ENCODE measurements at places on chromosomes 4 and X.

- DNase-seq: no peak
Observed at GRCh38 chr4:81599742-81600380, 128.2 kb upstream of the RASGEF1B start.

DNA sequence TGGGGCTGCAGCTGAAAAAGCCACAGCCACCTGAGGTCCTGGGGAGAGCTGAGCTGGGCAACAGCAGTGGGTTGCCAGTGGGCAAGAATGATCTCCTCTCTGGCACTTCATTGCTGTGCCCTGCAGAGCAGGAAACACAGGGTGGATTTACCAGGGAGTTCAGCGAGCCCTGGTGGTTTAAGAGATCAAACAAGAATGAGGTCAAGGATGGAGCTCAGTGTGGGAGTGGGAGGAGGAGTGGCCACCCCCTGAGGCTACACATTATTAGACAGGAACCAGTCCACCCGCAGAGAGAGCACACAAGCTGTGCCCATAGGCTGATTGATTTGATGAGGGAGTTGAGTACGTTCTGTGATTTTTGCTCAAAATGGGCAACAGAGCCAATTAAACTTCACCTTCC lies 47.3 kb downstream of the FRMPD3 start:
- no peak for DNase-seq

DNA sequence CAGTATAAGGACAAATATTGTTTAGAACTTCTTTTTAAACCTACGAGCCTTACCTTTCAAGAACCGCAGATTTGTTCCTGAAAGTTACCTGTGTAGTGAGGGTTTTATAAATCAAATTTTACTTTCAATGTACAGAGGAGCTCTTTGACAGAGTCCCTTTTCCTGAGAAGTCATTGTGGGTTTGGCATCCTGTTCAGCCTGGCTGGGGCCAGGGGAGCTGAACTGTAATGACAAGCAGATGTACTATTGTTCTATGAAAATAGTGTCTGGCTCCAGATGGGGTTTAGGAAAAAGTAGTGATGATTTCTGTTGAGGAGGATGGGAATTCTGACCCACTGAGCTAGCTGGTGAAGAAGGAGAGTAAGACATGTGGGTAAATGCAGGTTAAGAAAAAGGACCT lies 196.2 kb upstream of the PGRMC2 start:
- no peak for DNase-seq

DNA sequence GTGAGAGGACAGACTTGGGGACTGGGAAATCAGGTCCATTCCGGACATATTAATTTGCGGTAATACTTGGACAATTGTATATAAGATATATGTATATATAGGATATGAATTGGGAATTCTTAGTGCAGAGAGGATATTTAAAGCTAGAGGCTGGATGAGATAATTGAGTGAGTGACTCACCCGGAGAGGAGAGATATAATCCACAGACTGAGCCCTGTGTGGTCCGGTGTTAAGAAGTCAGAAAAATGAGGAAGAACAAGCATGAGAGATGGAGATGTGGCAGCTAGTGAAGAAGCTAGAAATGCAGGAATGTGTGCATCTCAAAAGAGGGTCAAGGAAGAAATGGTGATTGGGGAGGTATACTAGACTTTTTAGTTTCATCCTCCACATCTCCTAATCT lies 336.2 kb downstream of the SLC7A11 start:
- DNase-seq: no peak

DNA sequence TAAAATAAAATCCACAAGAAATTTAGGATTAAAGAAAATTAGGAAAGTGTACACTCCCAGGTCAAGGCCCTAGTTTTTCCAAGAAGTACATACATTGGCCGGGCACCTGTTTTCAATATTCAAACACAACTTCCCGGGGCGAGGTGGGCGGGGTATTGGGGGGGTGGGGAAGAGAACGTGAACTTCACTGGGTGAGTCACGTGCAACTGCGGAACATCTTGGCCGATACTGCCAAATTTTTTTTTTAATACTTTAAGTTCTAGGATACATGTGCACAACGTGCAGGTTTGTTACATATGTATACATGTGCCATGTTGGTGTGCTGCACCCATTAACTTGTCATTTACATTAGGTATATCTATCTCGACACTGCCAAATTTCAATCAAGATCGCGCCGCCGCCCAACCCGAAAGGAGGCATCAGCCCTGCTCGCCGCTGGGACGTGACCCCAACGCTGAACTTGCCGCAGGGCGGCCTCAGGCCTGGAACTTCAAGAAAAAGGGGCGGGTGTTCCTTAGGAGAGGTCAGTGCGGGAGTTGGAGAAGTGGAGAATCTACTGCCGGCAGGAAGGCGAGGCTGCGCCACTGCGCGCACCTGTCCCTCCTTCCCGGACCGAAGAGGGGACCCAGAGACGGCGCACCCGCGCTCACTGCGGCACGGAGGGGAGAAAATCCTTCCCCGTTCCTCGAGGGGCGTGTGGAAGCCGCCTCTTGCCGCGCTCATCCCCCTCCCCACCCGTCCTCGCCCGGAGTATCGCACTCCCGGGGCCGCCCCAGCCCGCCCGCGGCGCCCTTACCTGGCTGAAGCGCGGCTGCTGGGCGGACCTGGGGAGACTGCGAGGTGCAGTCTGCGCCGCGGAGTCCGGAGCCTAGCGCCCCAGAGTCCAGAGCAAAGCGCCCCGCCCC lies at the start of gene TEC:
TEC (minus strand) TSS at position 883 of the 905 bp plus-strand sequence. CDS start 41,224 bp downstream, outside the sequence.
- no peak for DNase-seq

DNA sequence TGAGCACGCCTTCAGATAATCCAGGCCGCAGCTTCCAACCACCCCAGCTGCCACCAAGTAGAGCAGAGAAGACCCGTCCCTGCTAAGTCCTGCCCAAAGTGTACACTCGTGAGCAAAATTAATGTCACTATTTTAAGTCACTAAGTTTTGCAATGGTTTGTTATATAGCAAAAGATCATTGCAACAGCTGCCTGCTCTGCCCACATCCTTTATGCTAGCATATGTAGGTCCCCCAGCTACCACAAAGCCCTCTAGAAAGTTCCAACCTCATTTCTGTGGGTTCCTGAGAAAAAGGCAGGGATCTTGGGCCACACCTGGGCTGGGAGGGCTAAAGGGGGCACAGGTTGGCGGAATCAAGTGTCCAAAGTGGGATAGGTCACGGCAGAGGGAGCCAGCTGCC lies 346.9 kb downstream of the BCOR start:
- no peak for DNase-seq

GRCh38 chr4:138230048-138230447 lies 12.1 kb downstream of the SLC7A11 start:
- no peak for DNase-seq

- DNase-seq: no peak
Observed at GRCh38 chrX:79182616-79183015, 38.1 kb downstream of the GPR174 start.

GRCh38 chr4:149050840-149051239 lies 608.6 kb upstream of the NR3C2 start:
- DNase-seq: no peak

DNA sequence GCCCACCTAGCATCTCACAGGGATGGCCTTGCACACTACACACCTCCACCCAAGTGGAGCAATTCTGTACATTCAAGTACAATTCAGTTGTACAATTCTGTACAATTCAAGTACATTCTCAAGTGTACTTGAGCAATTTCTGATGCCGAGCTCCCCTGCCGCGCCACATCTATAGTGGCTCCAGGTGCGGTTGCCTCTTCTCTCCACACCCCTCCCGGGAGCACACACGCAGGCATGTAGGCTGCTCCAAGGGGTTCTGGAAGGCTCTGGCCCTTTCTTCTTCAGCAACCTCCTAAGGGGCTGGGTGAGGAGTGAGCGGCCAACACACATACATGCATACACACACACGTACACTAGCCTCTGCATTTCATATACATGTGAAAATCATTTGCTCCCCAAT lies 18.9 kb upstream of the DUSP9 start:
- no peak for DNase-seq

DNA sequence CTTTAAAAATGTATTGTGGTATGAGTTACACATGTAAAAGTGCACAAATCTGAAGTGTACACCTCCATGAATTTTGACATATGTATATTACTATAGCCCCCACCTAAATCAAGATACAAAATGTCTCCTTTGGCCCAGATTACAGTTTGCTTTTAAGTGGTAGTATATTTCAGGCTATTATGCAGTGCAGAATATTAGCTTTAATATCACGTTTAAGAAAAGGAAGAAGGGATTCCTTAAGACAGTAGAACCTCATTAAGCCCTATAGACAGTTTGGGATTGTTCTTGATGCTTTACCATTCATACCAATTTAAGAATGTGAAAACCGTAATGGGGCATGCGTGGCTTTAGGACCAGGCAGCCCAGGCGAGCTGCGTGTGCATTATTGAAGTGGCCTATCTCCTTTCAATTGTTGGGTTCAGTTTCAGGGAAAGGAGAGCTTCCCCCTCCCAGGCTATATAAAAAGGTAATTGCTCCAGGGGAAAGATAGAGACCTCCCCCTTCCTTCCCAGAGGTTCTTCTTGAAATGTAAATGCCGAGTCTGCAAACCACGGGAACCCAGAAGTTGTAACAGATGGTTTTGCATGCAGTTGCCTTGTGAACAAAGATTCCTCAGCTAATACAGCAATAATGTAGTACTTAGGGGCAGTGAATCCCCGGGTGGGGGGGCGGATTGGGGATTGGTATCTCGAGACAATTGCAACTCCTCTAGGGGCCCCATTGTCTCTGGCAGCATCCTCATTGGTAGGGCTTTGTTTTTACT lies 106.1 kb downstream of the UCHL1 start:
- no peak for DNase-seq

DNA sequence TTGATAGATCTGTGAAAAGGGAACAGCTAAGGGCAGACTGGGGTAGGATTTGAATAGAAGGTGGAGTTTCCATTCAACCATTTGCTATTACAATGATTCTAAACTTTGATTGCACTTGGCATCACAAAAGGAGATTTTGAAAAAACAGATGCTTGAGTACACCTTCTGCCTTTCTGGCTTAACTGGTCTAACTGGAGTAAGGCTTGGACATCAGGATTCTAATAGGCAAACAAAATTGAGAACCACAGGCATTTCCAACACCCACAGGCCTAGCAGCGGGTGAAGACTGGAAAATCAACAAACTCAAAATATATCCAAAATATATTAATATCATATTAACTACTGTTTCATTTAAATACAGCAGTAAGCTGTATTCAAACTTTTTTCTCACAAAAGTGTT lies 1.9 kb upstream of the VEGFC start:
- no peak for DNase-seq

GRCh38 chr4:77025643-77026321 lies 50.0 kb downstream of the CCNI start:
- DNase-seq: no peak

DNA sequence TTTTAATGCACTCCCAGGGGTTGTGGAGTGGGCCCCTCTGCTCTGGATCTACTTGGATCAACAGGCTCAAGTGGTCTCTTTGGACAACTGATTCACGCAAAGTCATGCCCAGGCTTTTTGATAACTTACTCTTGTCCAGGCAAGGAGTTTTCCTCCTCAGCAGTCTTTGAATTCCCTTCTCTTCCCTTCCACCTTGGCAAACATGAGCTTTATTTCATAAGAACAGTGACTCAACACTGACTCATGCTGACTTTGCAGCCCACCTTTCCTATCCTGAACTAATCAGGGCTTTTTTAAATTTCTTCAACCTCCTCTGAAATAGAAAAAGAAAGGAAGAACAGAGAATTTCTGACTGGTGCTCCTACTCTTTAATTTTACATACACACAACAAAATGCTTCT lies 132.1 kb upstream of the LDB2 start:
- no peak for DNase-seq

DNA sequence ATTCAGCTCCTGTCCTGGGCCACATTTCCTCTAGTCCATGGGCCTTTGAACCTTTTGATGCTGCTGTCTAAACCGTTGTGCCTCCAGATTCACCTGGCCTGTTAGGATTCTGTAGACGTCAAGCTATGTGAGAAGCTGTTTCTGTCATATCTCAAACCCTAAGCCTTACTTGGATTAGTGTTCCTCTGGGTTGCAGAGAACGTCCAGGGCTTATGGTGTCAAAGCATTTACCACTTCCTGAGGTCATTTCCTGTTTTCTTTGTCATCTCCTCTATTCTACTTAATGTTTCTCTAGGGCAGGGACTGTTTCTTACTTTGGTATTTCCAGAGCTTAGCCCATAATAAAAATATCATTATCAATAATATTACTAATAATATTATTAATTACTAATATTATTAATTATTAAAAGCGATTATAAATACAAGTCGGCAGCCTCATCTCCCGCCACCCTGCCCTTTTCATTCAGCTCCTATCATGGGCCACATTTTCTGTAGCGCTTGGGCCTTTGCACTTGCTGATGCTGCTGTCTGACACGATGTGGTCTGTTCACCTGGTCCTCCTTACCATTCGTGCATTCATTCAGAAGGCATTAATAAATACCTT lies 19.1 kb downstream of the PRIMPOL start:
- DNase-seq: no peak

DNA sequence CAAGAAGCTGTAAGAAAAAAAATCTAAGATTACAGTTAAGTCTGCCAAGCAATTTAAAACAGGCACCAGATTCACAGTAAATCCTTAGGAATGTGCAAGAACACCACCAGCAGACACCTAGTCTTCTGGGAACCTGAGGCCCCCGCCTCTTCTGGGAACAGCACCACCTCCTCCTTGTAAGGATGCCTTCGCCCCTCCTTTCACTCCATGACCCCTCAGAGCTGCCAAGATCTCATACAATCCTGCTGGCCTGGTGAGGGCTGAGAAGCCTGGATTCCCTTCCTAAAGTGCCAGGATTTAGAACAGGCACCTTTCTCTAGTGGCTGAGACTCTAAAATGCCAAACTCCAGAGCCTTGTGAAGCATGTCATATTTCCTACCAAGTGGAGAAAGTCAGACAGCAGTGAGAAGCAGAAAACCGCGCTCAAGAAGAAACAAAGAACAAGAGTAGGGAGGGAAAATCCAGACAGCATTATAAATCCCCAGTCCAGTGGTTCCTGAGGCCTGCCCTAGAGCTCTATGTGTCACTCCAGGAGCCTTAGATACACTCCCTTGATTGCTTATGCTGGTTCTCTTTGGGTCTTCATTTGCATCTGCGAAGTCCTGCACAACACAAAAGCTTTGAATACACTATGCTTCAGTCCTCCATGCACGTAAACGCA lies 166.4 kb downstream of the TSPAN5 start:
- no peak for DNase-seq

- DNase-seq: no peak
Observed at GRCh38 chrX:122046815-122047214, 999.4 kb downstream of the GLUD2 start.

DNA sequence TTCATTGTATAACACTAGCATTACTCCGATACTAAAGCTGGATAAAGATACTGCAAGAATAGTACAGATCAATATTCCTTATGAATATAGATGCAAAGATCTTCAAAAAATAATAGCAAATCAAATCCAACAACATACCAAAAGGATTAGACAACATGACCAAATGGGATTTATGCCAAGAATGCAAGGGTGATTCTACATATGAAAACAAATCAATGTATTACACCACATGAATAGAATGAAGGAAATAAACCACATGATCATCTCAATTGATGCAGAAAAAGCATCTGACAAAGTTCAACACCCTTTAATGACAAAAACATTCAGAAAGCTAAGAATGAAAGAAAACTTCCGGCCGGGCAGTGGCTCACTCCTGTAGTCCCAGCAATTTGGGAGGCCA lies 42.8 kb downstream of the CUL4B start:
- DNase-seq: no peak

- DNase-seq: no peak
Observed at GRCh38 chr4:11130195-11130970, 298.3 kb downstream of the HS3ST1 start.

GRCh38 chrX:103417933-103418332 lies 41.6 kb downstream of the BEX3 start:
- no peak for DNase-seq

- no peak for DNase-seq
Observed at GRCh38 chr4:2977211-2978088, 14.1 kb downstream of the GRK4 start.

- DNase-seq: no peak
Observed at GRCh38 chr4:172648471-172648870, 520.1 kb upstream of the GALNT7 start.
